CD4-positive, alpha-beta T cell treated with Interleukin-2 at 100 ng/mL for 4 hours (primary cell): ENCODE measurements at places on chromosomes 3 and 15.

- DNase-seq: no peak
These were observed 25.1 kb upstream of the ANKRD34C start for GRCh38 chr15:79257454-79257853.

DNA sequence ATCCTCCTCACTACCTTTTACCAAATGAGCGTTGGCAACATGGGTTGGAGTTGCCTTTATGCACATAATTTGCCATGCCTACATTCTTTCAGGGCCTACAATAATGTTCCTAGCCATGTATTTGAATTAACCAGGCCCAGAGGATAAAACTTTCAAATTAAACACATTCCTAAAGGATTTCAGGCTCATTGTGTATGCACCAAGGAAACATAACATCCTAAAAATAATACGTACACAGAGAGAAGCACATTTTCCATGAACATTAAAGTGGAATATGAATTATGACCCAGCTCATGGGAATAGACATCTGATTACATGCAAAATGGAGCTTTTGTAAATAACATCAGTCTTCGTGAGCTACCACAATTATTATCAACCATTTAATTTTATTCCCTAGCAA, 203.3 kb downstream of the RORA start:
- DNase-seq: no peak

DNA sequence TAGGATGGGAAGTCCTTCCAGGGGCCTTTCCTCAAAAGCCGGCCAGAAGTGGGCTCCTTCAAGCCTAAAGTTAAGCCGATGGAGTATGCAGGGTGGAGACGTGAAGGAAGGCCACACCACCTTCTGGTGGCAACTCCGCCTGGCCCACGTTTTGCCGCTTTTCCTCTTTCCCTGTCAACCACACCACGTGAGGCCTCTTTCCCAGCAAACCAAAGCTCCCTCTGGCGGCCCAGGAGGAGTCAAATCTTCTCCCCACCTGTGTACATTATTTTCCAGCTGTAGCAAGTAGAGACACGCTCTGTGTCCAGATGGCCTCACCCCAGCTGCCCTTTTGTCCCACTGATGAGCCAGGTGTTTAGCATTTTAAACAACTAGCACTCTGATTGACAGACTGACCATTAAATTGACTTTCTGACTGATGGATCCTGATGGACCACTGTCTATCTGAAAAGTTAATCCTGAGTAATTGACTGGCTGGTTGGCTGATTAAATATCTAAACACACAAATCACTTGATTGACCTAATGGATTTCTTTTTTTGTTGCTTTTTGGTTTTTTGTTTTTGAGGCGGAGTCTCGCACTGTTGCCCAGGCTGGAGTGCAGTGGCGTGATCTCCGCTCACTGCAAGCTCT, 59.6 kb upstream of the ZBTB38 start:
- no peak for DNase-seq

GRCh38 chr3:172383306-172383796, 64.9 kb downstream of the GHSR start:
- DNase-seq: no peak

GRCh38 chr3:29686889-29687592, 406.2 kb downstream of the RBMS3 start:
- no peak for DNase-seq

DNA sequence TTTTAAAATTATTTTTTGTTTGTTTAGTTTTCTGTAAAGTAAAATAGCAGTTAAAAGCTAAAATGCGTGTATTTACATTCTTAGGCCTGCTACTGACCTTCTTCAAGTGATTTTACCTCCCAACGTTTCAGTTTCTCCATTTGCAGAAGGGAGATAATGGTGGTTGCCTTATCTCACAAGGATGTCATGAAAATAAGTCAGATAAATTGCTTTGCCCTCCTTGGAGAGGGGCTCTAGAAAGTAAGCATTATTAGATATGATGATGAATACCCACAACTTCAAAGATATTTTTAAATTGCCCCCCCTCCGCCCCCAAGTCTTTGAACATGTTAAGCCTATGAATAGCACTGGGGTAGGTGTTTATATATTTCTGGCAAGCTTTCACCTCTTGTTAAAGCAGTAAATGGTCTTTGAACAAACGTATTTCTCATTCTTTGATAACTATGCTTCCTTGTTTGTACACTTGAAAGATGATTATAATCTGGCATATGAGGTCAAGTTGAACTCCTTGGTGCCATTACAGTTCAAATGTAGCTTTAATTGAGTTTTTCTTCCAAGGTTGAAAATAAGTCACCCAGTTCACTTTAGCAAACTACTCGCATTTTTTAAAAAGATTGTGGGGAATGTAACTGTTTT, 6.4 kb downstream of the TERC start:
- DNase-seq: no peak

- no peak for DNase-seq
These were observed 58.9 kb downstream of the MYO1E start for GRCh38 chr15:59313641-59314332.

DNA sequence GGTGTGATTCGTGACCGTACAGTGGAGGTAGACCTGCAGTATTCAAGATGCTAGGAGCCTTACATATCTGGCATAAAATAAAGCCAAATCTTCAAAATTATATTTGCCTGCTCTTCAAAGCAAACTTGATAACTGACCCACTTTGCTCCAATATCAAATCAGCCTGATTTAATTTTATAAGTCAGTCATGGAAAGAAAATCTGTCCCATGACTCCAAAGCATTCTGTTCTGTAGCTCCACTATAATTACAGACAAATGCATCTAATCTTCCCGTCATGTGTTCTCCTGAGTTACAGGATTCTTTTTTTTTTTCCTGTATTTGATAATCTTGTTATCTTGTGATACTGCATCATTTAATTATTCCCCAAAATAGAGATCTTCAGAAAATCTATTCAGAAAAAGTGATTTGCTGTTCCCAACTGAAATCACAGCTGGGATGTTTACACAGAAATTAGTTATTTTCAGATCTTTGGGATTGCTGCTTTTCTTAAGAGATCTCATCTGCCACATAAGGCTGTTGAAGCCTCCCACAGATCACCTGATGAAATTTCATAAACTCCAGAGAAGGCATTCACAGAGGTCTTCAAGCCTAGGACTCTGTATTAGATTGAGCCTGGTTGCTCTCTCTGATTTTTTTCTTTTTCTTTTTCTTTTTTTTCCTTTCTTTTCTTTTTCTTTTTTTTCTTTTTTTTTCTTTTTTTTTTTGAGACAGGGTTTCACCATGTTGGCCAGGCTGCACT, 27.2 kb downstream of the TIMP4 start:
- DNase-seq: no peak

- no peak for DNase-seq
These were observed 11.1 kb downstream of the TFG start for GRCh38 chr3:100720426-100720825.

GRCh38 chr3:38651153-38651789, 1.8 kb upstream of the SCN5A start:
- peak; percentile 77 for DNase-seq

DNA sequence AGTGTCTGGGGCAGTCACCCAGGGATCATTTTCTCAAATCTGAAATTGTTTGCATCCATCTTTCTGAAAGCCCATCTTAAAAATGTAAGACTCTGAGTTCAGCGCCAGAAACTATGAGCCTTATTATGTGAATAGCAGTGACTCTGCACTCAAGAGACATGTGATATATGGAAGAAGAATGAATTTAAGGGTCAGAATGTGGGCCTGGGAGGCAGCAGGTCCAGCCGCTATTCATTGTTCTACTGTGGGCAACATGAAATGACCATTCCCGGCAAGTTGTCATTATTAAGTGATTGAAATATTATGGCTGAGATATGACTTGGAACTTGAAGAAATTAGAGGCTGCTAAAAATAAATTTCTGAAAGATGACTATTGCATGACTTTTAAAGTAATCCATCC, 228.6 kb upstream of the ARRDC4 start:
- DNase-seq: no peak

- DNase-seq: peak; percentile 61
These were observed 118.6 kb downstream of the ANO10 start for GRCh38 chr3:43503067-43503728.

DNA sequence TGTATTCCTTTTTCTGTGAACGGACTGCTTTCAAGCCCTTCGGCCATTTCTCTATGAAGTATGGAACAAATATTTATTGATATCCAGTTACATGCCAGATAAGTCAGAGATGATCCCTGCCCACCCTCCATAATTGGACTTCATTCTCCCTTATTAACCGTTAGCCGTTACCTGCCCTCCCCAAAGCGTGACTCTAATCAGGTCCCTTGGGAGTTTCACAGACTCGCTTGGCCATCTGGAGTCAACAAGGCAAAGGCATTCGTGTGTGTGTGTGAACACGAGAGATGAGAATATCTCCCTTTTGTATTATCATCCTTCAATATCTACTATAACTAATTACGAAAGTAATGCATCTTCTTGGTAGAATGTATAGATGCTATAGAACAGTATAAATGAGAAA, 314.5 kb downstream of the TLE3 start:
- no peak for DNase-seq

DNA sequence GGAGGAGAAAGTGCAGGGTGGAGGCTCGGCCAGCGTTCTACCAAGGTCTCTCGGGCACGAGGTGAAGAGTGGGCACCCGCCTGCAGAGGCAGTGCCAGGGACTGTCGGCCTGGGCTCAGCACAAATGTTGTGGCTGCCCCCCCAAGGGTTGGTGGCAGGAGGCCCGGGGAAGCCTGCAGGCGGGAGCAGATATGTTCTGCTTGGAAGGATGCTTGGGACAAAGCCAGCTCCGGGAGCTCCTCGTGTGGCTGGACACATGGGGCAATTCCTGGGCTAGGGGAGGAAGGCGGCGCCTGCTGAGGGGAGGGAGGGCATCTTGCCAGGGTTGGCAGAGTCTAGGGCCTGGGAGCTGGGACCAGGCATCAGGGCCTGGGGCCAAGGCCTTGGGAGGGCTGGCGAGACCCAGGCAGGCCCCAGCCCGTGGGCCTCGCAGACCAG, 30.4 kb upstream of the FBLN2 start:
- no peak for DNase-seq

GRCh38 chr3:177211503-177212277, 14.4 kb upstream of the TBL1XR1 start:
- no peak for DNase-seq

GRCh38 chr3:183503746-183504145, 51.8 kb downstream of the KLHL6 start:
- no peak for DNase-seq

GRCh38 chr15:60901647-60902046, 327.5 kb downstream of the RORA start:
- DNase-seq: no peak

DNA sequence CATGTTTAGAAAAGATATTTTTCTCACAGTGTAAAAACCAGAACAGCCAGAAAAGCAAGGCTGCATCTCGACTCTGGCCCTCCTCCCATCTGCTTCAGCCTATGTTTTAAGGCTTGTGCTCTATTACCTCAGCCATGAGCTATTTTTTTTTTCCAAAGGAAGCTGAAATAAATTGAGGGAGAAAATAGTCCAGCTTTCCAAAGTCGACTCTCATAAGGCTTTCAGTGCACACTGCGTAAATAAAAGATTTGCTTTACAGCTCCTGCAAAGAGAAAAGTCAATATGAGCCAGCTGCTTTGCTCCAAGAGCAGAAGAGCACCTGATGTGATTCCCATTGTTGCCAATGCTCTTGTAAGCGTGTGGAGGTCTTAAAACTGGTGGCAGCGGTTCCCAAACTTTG, 26.7 kb downstream of the SCG3 start:
- no peak for DNase-seq

DNA sequence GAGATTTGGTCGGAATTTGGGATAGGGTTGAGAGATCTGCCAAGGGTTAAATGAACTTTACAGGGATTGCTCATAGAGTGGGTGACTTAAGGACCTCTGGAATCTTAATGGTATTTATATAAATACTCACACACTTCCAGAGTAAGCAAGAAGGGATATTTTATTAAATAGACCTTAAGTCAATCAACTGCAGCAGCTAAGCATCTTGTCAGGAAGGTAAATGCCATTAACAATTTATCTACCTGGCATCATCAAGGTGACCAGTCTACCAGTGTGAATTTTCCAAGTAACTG, 123.9 kb downstream of the FEZF2 start:
- no peak for DNase-seq

DNA sequence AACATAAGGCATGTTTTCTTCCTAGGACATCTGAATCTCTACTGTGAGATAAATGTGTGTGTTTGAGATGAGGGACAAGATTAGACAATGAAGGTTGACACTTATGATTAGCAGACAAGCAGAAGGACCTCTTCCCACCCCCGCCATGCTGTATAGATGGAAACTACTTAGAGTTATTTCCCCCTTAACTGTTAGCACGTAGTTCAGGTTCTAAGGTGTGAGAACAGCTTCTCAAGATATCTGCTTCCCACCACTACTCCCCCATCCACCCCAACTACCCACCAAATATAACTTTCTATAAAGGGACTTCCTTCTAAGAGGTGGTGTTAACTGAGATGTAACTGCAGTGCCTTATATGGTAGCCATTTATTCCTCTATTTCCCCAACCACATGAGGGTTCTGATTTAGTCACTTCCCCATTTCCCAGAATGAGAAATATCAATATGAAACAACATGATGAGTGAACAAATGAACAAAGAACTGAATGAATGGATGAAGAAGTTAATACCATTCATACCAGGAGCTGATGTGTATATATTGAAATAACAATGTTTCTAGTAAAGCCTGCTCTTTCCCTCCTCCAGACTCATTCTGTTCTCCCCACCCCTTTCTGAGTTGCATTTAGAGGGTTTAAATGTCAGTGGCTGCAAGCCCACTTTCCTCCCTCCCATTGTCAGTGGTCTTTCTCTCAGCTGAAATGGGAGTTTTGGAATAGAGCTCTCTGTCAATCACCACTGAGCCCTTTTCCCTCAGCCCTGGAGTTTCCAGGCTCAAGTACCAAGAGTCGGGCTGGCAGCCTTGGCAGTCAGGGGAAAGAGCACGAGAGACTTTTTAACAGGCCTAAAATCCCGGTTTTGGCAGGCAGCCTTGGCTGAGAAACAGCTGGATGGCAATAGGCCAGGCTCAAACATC, 7.7 kb upstream of the RFTN1 start:
- DNase-seq: no peak

- DNase-seq: peak; percentile 35
These were observed 19.6 kb downstream of the HEMK1 start for GRCh38 chr3:50588759-50589433.

DNA sequence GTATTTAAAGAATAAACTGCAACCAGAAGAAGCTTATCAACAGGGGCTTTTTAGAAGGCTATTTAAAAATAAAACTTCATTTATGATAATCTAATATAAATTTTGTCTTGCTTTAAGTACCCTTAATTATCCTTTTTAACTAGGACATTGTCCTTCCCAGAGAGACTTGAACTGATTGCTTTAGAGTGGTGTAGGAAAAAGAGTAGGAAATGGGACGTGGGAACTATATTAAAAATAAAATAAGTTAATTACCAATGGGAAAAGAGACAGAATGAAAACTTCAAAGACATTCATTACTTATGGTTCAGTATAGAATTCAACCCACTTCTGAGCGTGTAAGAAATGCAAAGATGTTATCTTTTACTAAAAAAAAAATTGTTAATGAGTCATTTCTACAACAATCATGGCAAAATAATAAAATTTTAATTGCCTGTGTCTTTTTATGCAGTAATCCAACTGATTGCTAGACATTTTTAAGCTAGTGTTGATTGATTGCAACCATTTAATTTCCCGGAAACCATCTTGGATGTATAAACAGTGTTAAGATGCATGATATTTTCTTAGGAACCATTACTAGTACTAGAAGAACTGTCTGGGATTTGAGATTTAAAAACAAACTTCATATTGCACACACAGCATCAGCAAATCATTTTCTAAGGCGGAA, 298.8 kb upstream of the UMPS start:
- no peak for DNase-seq

GRCh38 chr15:28960979-28961378, 75.2 kb downstream of the APBA2 start:
- DNase-seq: no peak
